ENCODE measurements at places on chromosomes 16 and 17.

GRCh38 chr16:79257953-79258490, 342.5 kb downstream of the MAF start:
- no peak for DNase-seq

GRCh38 chr17:80956321-80957190, 35.1 kb upstream of the CHMP6 start:
- no peak for DNase-seq

GRCh38 chr17:50556803-50557202, 3.7 kb upstream of the CACNA1G start:
- DNase-seq, result no peak

GRCh38 chr17:51674579-51675255, 414.4 kb downstream of the UTP18 start:
- DNase-seq, result no peak

DNA sequence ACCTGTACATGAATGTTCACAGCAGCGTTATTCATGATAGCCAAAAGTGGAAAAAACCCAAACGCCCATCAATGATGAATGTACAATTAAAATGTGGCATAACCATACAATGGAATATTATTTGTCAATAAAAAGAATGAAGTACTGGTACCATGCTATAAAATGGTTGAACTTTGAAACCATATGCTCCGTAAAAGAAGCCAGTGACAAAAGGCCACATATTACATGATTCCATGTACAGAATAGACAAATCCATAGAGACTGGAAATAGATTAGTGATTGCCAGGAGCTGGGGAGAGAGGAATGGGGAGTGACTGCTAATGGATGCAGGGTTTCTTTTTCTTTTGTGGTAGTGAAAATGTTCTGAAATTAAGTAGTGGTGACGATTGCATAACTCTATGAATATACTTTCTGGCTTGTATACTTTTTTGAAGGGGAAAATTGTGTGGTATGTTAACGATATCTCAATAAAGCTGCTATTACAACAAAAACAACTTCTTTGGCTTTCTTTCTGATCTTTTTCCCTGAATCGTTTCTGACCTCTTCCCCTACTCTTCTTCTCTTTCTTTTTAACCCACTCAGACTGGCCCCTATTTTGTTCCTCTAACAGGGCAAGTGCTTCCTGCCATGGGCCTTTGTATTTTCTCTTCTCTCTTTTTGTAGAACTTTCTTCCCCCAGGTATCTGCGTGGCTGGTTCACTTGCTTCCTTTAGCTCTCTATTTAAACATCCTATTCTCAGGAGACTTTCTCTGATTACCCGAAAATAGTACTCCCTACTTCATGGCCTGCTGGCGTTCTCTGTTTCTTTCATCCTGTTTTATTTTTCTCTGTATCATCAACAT, 67.9 kb downstream of the FTO start:
- DNase-seq, result no peak

DNA sequence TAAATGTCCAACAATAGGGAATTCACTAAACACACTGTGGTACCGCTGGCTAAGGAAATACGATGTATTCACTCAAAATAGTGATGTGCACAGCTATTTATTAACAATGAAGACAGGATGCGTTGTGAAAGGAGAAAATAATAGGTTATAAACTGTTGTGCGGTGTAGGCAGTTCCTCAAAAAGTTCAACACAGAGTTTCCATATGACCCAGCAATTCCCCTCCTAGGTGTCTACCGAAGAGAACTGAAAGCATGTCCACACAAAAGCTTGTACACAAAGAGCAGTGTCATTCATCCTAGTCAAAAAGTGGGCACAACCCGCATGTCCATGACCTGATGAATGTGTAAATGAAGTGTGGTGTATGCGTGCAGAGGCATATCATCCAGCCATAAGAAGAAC, 1.2 kb upstream of the CES1 start:
- DNase-seq, result no peak

- DNase-seq, result no peak
These were observed 14.3 kb downstream of the LIMD2 start for GRCh38 chr17:63685578-63685977.

DNA sequence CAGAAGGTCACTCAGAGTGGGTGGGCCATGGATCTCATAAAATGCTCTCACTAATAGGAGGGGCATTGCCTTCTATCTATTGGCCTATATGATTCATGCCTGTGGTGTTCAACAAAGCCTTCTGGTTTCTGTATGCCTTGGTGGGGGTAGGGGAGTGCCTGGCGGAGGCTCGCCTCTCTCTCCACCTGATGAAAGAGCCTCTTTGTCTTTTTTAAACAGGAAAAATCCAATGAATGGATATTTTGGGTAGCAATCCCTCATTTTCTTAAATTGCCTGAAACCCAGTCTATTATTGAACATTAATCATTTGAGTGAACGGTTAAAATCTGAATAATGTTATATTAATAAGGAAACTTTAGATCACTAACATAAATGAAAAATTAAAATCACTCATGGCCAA, 90.6 kb downstream of the TOX3 start:
- no peak for DNase-seq

- no peak for DNase-seq
These were observed 144.6 kb downstream of the DNAH9 start for GRCh38 chr17:11742886-11743285.

- no peak for DNase-seq
These were observed 277.0 kb downstream of the WWOX start for GRCh38 chr16:78376452-78376851.

DNA sequence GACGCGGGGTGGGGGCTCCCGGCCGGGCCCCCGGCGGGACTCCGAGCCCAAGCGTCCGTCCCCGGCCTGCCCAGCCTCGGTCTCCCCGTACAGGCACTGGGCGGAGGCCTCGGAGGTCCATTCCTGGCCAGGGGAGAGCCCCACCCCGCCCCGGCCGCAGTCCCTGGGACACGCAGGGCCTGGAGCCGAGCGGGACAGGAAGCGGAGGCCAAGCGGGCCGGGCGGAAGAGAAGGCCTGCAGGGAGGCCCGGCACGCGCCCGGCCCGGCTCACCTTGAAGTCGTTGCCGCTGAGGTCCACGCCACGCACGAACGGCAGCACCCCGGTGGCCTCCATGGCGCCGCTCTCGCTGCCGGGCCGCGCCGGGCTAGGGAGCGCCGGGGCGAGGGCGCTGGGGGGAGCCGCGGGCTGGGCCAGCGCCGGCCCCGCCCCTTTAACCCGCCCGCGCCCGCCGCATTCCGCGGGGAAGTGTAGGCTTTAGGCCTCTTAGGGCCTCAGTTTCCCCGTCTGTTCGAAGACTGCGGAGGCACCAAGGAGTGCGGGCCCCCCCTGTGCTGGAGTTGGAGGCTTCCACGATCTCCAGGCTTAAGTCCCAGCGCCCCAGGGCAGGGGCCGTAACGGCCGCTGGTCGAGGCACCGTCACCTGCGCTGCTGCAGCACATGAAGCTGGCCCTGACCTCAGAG, at the start of gene FLII:
FLII (minus strand) TSS at position 383 of the 683 bp plus-strand sequence; CDS start at position 335, 48 bp downstream.
- DNase-seq, result peak; percentile 48

DNA sequence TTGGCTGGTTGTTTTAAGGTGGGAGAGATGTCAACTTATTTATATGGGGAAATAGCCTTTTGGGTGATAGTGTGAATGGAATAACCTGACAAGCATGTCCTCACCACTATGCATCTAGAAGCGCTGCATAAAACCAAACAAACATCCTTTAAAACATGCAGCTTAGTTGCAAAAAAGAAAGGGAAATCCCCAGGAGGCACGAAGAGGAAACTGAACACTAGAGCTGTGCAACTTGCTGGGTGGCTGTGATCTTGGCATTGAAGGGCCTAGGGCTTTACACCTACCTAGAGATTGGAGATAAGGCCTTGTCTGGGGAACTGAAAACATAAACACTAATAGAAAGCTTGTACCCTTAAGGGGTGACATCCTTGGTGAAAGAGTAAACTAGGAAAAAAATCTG, 7.3 kb downstream of the C16orf54 start:
- DNase-seq, result no peak

DNA sequence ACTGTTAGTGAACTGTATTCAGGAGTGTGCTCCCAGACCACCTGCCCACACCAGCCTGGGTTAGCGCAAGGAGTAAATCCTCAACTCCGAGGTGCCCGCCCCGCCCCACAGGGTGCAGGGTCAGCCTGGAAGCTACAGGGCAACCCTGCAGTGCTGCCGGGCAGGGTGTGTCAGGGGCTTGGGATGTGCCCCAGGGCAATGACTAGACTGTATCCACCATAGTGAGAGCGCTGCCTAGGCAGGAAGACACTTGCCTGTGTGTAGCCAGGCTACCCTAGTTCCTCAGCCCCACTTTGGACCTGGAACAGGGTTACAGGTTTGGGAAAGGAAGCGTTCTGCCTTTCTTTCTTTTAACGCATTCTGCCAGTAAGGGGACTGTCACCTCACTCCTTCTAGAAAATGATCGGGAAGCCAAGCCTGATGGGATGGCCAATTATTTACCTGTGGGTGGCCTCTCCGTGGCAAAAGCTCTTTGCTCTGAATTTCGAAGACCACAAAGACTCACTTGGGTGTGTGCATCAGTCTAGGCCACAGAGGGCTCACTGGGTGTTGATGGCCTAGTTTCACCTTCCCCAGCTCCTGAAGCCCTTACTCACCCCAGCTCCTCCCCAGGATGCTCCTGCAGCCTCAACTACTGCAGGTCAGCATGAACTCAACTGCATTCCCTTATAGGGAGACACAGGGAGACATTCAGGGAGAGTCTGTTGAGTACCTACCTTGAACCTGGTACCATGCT, 90.9 kb downstream of the CCDC182 start:
- no peak for DNase-seq

DNA sequence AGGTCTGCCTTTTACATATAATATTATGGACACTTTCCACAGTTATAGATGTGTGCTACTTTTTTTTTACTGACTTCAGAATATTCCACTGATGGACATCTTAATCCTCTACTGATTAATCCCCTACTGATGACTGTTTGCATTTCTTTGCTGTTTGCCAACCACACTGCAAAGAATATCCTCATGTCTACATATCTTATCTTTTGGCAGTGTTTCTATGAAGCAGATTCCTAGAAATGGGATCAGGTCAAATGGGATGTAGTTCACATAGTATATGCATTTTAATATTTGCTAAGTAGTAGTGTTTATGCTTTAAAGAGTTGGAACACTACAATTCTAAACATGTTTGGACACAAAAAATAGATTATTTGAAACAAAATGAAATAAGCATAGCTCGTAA, 3.2 kb downstream of the CCL3 start:
- DNase-seq, result no peak

DNA sequence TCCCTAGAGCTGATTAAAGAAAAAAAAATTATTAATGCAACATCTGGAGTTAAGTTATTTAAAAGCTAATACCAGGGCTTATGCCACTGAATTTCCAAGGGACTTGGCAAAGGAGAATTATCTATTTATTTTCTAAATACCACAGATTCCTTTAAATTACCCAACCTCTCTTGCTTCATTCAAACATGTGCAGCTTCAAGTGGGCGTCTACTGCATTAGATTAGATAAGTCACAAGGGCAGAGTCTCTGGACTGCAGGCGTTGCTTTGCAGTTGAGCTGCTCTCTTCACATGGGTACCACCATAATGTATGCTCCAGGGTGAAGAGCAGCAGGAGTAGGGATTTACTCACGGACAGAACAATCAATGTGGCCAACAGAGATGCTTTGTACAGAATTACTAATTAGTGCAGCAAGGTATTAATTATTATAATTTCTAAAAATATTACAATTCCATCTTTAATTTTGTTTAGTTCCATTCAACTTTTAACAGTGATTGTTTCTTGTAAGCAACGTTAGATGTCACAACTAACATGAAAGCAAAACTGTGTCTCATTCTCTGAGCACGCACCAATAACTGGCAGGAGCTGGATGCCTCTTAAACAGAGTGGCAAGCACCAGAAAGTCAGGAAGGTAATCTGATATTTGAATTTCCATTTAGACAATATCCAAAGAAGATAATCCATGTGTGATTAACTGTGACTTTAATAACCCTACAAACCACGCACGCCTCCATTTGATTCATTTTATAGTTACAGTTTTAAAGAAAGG, 214.2 kb downstream of the STX8 start:
- no peak for DNase-seq

DNA sequence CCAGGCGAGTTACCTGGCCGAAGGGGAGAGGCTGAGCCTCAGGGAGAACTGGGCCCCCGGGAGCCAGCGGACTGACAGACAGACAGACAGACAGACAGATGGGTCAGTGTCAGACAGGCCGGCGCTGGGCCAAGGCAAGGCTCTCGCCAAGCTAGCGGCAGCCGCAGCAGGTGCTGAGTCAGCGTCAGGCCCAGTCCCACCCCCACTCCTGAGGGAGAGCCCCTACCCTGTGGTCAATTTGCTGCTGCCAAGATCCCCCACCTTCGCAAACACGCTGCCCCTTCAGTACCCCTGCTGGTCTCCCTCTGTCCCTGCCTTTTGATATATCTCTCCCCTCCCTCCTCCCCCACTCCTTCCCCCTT, 1.5 kb downstream of the FGF11 start:
- no peak for DNase-seq

GRCh38 chr17:42629411-42630009, 20.0 kb downstream of the TUBG1 start:
- no peak for DNase-seq

GRCh38 chr16:733382-734207, 6.7 kb downstream of the HAGHL start:
- DNase-seq, result no peak

- no peak for DNase-seq
These were observed at the start of gene IRX6 for GRCh38 chr16:55323637-55324271. Gene IRX6 (plus strand): TSS chr16:55324203. CDS start chr16:55325092, 889 bp downstream.

DNA sequence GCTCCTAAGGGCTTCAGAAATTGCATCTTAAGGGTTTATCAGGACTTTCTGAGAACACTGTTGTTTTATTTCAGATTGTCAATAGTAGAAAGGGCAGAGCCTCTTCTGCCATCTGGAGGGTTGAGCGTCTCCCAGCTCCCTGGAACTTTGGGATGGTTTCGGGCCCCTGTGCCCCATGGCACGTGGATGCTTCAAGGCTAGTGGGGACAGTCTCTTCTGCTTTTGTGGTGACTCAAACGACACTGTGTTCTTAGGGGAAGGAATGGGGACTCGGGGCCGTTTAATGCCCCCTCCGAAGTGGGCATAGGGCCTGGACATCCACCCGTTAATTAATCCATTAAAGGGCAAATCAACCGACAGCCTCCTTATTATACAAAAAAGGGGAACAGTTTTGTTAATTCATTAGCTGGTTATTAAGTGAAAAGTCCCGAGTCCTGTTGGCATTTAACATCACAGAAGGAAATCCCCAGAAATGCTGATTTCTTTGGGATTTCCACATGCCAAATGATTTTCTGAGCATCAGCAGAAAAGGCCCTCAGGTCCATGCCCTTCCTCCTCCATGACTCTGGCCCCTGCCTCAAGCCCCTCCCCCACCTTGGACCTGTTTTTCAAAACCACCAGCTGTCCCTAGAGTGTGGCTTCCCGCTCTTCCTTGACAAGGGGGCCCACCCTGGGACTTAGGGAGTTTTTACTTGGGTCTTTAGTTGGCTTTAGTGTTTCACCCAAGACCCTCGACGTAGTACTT, 68.7 kb downstream of the ARSG start:
- no peak for DNase-seq

GRCh38 chr16:21244518-21245215, 11.2 kb downstream of the ANKS4B start:
- DNase-seq, result no peak

All from activated T-cell treated with anti-CD3 and anti-CD28 coated beads for 24 hours (primary cell).